ENCODE measurements at places on chromosomes 7 and 10.

- DNase-seq = no peak
Measured at GRCh38 chr7:20030417-20030816, 186.8 kb downstream of the MACC1 start.

DNA sequence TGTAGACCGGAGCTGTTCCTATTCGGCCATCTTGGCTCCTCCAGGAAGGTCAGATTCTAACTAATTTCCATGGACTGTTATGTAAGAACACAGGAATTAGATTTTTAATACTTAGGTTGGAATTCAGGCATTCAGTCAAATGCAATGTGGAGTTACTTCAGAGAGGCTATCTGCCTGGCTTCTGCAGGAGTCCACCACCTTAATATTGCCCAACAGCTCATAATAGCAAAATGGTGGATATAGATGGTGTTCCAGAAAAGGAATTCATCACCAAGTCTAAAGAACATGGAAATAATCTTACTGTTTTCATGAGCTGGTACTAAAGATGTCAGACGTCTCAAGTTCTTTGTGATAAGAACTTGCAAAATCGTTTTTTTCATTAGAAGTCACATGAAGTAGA lies 39.5 kb downstream of the CRHR2 start:
- DNase-seq = no peak

- DNase-seq = no peak
Measured at GRCh38 chr7:52917982-52918578, 117.4 kb upstream of the POM121L12 start.

DNA sequence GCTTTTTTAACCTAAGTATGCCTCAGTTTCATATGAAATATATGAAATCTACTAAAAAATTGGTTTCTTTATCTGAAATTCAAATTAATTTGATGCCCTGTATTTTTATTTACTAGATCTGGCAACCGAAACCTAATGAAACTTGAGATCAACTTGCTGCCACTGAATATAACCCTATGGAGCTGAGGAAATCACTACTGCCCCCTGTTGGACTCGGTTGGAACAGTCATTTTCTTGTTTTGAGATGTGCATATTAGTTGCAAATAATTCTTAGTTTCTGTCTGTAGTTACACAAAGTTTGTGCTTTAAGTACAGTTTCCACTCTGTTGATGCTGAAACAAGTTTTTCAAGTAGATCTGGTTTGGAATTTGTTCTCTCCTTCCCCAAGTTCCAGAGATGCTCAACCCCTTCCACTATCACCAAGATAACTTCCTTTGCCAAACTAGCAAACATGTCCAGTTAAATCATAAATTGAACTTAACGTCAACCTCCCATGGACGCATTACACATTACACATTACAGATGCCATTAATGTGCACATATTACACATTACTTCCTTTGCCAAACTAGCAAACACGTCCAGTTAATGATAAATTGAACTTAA lies 22.2 kb upstream of the EXOC4 start:
- peak; percentile 37 for DNase-seq

DNA sequence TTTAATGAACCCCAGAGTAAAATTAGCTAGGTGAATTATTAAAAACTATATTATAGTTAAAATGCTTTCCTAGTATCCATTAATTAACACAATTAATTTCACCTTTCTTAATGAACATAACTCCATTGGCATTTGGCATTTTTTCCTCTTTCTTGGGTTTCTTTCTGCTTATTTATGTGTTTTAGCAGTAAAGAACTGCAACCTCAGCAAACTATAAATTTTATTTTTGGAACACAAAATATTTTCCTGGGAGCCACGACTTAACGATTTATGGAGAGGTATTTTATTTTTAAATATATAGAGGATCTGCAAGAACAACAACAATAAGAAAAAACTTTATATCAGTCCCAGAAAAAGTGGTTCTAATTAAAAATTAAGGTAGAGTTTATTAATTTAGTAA lies 447.4 kb upstream of the ETV1 start:
- no peak for DNase-seq

DNA sequence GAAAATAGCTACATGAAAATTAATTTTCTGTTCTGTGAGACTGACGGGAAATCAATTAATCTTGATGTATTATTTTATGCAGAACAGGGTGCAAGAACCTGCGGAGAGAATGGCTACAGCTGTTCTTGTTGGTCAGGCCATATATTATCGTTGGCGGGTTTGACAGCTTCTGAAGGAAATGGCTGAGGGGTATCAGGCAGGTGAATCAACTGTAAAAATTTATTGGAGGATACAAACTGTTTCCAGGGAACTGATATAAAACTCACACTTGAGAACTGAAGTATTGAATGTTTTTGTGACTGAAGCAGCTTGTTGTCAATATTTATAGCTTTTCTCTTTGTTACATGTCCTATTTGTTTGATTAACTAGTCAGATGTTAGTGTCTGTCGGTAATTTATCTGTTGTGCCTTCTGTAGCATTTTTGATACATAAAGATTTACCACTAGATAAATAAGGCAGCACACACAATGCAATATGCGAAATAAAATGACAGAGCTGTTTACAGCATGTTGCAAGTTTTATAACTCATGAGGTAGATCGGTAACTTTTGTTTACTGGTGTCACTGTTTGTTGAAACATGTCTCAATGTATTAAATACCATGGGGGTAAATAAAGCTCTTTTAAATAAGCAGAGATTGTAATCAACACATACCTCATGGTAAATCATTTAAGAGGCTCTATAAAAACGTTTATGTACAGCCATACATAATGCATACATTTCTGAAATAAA lies 308.2 kb downstream of the LRMDA start:
- no peak for DNase-seq

DNA sequence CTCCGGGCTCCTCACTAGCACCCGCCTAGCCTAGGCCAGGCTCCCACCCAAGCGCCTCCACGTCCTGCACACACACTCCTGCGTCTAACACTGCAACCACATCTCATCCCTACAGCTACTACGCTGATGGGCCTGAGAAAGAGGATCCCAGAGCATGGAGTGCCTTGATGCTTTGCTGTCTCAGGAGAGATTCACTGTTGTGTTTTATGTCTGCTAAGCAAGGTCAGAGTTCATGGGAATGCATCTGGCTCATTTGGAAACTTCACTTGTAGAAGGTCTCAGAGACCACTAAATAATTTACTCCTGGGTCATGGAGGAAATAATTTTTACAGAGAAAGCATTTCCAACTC lies 88.7 kb downstream of the SLIT1 start:
- no peak for DNase-seq

DNA sequence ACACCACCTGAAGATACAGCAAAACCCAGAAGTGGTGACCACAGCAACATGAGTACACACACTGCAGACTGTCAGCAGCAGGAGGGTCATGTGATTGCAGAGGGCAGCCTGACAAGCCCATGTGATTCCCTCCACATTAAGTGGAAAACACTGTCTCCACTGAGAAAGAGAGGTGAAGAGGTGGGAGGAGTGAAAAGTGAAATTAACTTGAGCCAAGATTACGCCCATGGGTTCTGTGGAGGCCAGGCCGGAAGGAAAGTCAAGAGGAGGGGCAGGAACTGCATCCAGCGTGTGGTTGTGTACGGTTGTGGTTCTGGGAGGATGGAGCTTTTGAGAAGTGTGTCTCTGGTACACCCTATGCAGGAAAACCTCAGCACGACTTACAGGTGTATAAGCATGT lies 138.5 kb downstream of the PLXNA4 start:
- no peak for DNase-seq

DNA sequence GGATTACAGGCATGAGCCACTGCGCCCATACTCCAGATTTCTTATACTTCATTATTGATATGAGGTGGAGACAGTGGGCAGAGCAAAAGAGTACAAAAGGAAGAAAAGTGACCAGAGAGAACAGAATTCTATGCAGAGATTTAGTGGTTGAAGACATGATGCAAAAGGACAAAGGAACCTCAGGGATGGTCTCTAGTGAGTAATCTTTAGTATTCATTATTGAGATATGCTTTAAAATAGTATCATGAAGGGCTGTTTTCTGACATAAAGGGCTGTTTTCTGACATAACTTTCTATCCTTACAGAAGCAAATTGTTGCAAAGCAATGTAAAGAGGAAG lies 81.2 kb upstream of the OIT3 start:
- DNase-seq = no peak

Data from stimulated activated CD4-positive, alpha-beta T cell treated with anti-CD3 and anti-CD28 coated beads, Interleukin-4, amount 100 ng/mL, for 48 hours (primary cell).